Activated CD4-positive, alpha-beta T cell treated with anti-CD3 and anti-CD28 coated beads, Interleukin-2, amount 50 U/mL, for 16 hours (primary cell): ENCODE measurements at places on chromosomes 6 and 20.

- no peak for DNase-seq
These were observed 4.0 kb upstream of the ACSS1 start for GRCh38 chr20:25061821-25062530.

- no peak for DNase-seq
These were observed 258.0 kb downstream of the PHACTR1 start for GRCh38 chr6:12974551-12974950.

DNA sequence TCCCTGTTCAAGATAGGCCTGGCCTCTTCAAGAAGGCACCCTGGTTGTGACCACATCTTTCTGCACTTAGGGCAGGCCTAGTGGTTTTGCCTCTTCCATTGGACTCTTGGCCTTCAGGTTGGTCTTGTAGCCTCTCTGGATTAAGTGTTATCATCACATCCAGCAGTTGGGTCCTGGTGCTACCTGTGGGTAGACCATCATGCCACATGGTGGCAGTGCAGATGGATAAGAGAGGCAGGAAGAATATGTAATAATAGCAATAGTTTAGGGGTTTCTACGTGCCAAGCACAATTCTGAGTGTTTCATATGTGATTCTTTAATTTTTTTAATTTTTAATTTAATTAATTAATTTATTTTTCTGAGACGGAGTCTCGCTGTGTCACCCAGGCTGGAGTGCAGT, 28.5 kb upstream of the SNRPB2 start:
- peak; percentile 23 for DNase-seq

GRCh38 chr20:15257569-15257870, 920.1 kb upstream of the FLRT3 start:
- no peak for DNase-seq

DNA sequence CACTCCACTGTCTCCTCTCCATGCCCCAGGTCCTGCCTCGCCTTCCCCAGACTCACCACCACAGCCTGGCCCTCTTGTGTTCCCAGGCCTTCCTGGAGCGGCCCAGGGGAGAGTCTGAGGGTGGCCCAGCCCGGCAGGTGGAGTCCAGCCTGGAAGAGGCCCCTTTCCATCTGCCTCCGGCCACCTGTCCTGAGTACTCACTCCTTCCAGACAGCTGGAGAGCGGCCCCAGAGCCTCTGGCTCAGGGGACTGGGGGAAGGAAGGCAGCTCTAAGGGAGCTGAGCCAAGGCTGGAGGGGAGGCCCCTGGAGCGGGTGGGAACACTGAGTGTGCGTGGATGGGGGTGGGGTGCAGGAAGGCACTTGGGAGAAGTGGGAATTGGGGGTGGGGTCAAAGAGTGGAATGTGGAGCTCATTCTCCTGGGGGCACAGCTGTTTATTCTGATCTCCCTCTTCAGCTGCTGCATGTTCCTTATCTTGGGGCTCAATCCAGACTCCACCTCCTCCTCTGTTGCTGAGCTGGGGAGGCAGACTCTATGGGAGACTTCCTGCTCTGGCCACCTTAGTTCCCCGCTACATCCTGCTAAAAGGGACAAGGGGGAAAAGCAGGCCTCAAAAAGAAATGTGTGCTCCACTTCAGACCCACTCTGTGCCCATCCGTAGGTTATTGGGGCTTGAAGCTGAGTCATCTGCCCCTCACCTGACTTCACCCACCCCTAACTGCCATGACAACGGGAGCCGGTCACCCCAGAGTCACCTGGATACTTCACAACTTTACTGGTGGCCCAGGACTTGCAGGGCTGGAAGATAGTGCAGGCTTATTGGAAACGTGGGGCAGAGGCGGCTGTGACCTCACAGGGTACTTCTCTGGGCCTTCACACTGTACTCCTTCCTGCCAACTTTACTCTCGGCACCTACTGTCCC, 19.5 kb upstream of the TAF8 start:
- DNase-seq: peak; percentile 52

DNA sequence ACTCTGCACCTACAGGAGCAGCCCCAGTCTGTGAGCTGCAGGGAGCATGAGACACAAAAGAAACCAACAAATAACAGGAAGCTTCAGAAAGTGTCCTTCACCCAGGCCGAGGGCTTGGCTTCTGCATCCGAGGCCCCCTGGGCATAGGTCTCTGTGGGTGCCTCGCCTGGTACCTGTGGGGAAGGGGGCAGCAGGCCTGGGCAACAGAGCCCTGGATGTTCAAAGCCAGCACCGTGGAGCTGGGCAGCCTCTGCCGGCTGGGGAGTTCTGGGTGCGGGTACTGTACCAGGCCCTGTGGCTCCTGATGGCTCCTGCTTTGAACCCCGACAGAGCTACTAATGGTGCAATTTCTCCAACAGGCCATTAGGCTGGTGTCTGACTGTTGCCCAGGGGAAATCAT, 55.7 kb downstream of the TMEM242 start:
- no peak for DNase-seq

- DNase-seq: no peak
These were observed 9.0 kb upstream of the SERPINB1 start for GRCh38 chr6:2850538-2851113.

- no peak for DNase-seq
These were observed 129.6 kb downstream of the FNDC1 start for GRCh38 chr6:159298840-159299239.
